ENCODE measurements at places on chromosomes 16 and 17.

DNA sequence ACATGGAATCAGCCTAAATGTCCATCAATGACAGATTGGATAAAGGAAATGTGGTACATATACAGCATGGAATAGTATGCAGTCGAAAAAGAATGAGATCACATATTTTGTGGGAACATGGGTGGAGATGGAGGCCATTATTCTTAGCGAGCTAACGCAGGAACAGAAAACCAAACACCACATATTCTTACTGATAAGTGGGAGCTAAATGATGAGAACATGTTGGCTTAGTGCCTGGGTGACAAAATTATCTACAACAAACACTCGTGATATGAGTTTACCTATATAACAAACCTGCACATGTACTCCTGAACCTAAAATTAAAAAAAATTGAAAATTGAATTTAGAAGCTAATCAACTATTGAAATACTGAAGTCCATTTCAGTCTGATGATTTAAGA is 6.1 kb downstream of the ANKS4B start:
- no peak for DNase-seq

DNA sequence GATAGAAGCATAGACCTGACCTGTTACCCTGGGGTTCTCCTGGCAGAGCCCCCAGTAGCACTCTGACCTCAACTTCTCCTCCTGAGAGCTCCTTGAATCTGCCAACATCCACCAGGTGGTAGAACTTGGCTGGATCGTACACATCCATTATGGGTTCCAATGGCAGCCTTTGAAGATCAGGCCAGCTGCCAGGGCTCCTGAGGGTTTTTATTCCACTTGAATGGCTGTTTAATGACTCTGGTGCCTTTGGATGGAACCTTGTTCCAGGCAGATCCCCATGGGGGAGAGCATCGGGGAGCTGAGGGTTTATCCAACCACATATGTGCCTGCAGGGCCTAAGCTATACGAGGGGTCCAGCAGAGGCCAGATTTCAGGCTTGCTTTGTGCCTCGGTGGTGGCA is 47.1 kb upstream of the CLEC19A start:
- DNase-seq = peak; percentile 17

GRCh38 chr16:18018376-18018775 is 318.2 kb downstream of the NPIPA8 start:
- DNase-seq = no peak

GRCh38 chr16:27811881-27812280 is 251.6 kb downstream of the GSG1L start:
- no peak for DNase-seq

- DNase-seq = no peak
These were observed 22.2 kb downstream of the MMP15 start for GRCh38 chr16:58047557-58048348.

- DNase-seq = no peak
These were observed 6.8 kb downstream of the RUSF1 start for GRCh38 chr16:31501226-31501965.

GRCh38 chr17:51000835-51001638 is 119.6 kb downstream of the SPAG9 start:
- peak; percentile 75 for DNase-seq

DNA sequence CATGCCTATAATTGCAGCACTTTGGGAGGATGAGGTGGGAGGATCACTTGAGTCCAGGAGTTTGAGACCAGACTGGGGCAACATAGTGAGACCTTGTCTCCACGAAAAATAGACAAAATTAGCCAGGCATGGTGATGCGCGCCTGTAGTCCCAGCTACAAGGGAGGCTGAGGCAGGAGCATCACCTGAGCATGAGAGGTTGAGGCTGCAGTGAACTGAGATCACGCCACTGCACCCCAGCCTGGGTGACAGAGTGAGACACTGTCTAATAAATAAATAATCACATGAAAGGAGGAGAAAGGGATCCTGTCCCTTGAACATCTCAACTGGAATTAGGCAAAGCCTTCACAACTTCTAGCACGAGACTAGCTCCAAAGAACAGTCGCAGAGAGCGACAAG is 53.2 kb downstream of the TEKT5 start:
- DNase-seq = no peak

DNA sequence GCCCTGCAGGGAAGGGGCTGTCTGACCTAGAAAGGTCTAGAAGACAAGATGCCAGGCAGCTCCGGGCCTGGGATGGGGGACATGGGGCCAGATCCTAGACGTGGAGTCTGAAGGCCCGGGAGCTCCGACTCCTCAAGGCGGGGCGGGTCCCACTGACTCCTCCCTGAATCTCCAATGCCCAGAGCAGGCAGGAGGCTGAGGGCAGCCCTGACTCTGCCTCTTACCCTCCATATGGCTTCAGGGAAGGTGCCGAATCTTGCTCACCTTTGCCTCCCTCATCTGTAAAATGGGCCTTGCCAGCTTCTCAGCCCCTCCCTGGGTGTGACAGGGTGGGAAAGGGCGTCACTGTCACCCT is 14.8 kb downstream of the VASN start:
- no peak for DNase-seq

- DNase-seq = no peak
These were observed 28.0 kb downstream of the ZNF423 start for GRCh38 chr16:49827805-49828438.

GRCh38 chr17:42702446-42702845 is 20.1 kb downstream of the CNTNAP1 start:
- DNase-seq = no peak

- no peak for DNase-seq
These were observed 19.2 kb downstream of the FLOT2 start for GRCh38 chr17:28878158-28878910.

DNA sequence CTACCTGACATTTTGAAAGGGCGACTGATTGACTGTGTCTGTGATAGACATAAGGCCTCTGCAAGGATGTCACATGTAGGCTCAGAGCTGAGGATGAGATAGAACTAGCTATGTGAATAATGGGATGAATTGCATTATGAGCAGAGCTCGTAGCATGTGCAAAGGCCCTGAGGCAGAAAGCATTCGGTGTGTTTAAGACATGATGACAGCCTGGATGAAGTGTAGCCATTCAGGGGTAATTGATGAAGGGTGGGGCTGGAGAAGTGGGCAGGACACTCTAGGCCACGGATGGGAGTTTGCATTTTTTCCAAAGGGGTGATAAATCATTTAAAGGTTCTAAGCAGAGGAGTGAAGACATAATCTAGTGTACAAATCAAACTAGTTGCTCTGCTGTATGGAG is 62.6 kb downstream of the USP43 start:
- no peak for DNase-seq

- DNase-seq = no peak
These were observed 530 bp downstream of the CCL17 start for GRCh38 chr16:57405097-57405496.

DNA sequence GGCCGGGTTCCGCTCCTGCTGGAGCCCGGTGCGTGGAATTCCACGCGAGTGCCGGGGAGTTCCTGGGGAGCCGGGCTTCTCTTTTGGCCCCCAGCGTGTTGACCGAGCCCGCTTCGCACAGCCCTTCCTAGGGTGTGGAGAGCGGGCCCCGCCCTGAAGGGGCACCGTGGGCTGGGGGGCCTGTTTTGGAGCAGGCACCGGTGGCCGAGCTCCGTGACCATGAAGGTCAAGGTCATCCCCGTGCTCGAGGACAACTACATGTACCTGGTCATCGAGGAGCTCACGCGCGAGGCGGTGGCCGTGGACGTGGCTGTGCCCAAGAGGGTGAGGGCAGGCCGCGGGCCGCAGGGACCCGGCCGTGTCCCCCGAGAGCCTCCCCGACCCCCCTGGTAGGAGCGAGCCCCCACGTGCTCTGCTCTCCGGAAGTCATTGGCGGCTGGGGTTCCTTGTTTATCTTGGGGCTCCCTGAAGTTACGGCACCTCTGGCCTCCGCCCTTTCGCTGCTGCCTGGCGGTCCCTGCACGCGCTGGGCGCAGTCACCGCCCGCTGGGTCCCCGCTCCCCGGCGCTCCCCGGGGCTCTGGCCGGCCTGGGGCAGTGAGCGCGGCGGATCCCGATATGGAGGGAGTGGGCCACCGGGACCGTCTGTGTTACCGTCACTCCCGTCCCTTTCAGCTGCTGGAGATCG is 528 bp downstream of the HAGHL start:
- no peak for DNase-seq
